GM23338 (cell line): ENCODE measurements at places on chromosomes 4 and X.
A peak's percentile ranks its signal among the peaks of the same experiment; 100 is the strongest.

- no peaks in the 10 kb centered on the region for H3K36me3 ChIP-seq
- H3K27me3 ChIP-seq, result no peaks in the 10 kb centered on the region
- H3K4me3 ChIP-seq, result no peak overlapping the region
- no peaks in the 10 kb centered on the region; the same call in 1 of the 2 replicates for H3K4me1 ChIP-seq
These were observed 250.1 kb downstream of the C4orf33 start for GRCh38 chr4:129346036-129346435.

- no peak overlapping the region for H3K27ac ChIP-seq
- DNase-seq, result no peak
- no peaks in the 10 kb centered on the region for H3K36me3 ChIP-seq
- no peaks in the 10 kb centered on the region for H3K4me1 ChIP-seq
- H3K4me3 ChIP-seq, result no peak overlapping the region
- no peaks in the 10 kb centered on the region for H3K27me3 ChIP-seq
These were observed 6.6 kb downstream of the TMEM156 start for GRCh38 chr4:39025552-39026085.

DNA sequence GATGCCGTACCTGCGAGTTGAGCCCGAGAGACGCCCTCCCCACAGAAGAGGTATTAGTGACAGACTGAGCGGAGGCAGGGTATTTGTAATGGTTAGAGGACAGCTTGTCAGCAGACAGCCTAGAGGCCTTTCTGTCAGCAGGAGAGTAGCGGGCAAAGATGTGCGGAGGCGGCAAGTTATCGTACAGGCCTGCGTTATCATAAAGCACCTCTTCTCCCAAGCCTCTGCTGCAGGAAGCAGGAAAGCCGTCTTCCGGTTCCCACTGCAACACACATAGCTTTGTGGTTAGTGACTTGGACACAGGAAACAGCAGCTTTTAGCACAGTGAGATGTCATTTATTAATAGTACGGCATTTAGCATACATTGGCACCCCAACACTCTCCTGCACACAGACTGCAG is 158.3 kb downstream of the AFAP1 start:
- H3K4me3 ChIP-seq, result no peak overlapping the region
- peaks cover 7% of the 10 kb centered on the region for H3K36me3 ChIP-seq
- H3K4me1 ChIP-seq, result no peaks in the 10 kb centered on the region
- no peak for DNase-seq

GRCh38 chr4:123133397-123134050 is 211.1 kb upstream of the NUDT6 start:
- H3K27me3 ChIP-seq, result no peaks in the 10 kb centered on the region
- no peak overlapping the region for H3K27ac ChIP-seq
- DNase-seq, result no peak

GRCh38 chr4:40216622-40217366 is 20.0 kb downstream of the RHOH start:
- no peak for DNase-seq
- H3K27ac ChIP-seq, result no peak overlapping the region
- H3K27me3 ChIP-seq, result no peaks in the 10 kb centered on the region
- H3K36me3 ChIP-seq, result no peaks in the 10 kb centered on the region
- H3K4me3 ChIP-seq, result no peak overlapping the region

DNA sequence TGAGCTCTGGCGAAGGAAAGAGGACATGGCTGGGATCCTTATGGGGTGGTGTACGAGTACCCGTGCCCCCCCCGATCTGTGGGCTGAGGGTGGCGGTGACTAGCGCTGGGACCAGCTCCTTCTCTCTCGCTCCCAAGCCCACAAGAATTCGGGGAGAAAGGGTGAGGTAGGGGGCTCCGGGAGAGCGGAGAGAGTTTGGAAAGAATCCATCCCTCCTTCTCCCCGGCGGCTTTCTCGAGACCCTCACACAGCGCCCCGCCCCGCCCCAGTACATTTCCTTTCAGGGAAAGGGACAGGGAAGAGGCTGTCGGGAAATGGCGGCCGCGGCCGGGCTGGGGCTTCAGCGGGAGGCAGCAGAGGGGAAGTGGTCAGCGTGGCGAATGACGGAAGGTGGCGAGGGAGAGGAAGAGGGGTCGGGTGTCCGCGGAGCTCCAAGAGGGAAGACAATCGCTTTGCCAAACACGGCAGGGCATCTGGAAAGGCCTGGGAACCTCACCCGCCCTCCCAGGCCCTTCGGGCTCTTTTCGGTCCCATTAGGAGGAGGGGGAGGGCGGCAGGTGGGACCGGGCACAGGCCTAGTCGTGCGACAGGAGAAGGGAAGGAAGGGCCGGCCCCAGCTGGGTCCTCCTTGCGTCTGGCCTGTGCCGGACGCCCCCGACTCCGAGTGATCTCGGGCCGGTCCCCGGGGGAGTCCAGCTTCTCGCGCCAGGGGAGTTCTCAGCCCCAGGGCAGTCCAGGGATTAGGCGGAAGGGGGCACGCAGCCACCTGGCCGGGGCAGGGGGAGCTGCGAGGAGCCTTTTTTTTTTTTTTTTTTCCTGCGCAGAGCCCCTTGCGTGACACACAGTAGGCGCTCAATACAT is 10.2 kb downstream of the HNRNPH2 start:
- H3K36me3 ChIP-seq, result no peaks in the 10 kb centered on the region; the same call in 1 of the 2 replicates
- no peaks in the 10 kb centered on the region for H3K27me3 ChIP-seq
- H3K27ac ChIP-seq, result peak overlapping the region; percentile 72
- DNase-seq, result peak; percentile 74
- H3K4me3 ChIP-seq, result peak overlapping the region; percentile 59
- no peaks in the 10 kb centered on the region; the same call in 1 of the 2 replicates for H3K4me1 ChIP-seq
